ENCODE measurements at places on chromosomes 4 and X.
A peak's percentile ranks its signal among the peaks of the same experiment; 100 is the strongest.

- no peak for DNase-seq
These were observed 75.3 kb downstream of the ENPP6 start for GRCh38 chr4:184142121-184143000.

- DNase-seq = no peak
These were observed 77.4 kb upstream of the EFNB1 start for GRCh38 chrX:68751372-68751771.

DNA sequence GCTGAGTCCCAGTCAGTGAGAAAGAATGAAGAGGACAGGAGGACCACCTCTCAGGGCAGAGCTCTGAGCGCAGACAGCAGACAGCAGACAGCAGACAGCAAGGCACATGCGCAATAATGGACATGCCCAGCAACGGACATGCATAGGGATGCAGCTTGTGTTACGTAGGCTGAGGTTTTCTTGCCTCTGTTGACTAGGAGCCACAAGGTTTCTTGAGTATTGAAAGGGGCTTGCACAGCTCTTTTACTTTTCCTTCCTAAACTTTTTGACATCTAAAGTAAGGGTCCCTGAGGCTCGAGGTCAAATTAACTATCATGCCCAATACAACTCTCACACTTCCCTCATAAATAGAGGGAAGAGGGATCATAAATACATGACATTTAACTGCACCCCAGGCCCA is at the start of gene PAGE3:
Gene PAGE3, minus strand, starts transcription at position 101 of the 400 bp plus-strand sequence. CDS start 1,013 bp downstream, outside the sequence.
- no peak for DNase-seq

GRCh38 chrX:31658360-31658759 is 586.5 kb upstream of the FTHL17 start:
- DNase-seq = peak; percentile 51

- peak; percentile 84 for DNase-seq
These were observed 39.2 kb downstream of the SGMS2 start for GRCh38 chr4:107863850-107864371.

- peak; percentile 86 for DNase-seq
These were observed 741 bp downstream of the SPATA18 start for GRCh38 chr4:52051615-52052474.

GRCh38 chrX:13670197-13670596 is 17.3 kb downstream of the TCEANC start:
- DNase-seq = no peak

DNA sequence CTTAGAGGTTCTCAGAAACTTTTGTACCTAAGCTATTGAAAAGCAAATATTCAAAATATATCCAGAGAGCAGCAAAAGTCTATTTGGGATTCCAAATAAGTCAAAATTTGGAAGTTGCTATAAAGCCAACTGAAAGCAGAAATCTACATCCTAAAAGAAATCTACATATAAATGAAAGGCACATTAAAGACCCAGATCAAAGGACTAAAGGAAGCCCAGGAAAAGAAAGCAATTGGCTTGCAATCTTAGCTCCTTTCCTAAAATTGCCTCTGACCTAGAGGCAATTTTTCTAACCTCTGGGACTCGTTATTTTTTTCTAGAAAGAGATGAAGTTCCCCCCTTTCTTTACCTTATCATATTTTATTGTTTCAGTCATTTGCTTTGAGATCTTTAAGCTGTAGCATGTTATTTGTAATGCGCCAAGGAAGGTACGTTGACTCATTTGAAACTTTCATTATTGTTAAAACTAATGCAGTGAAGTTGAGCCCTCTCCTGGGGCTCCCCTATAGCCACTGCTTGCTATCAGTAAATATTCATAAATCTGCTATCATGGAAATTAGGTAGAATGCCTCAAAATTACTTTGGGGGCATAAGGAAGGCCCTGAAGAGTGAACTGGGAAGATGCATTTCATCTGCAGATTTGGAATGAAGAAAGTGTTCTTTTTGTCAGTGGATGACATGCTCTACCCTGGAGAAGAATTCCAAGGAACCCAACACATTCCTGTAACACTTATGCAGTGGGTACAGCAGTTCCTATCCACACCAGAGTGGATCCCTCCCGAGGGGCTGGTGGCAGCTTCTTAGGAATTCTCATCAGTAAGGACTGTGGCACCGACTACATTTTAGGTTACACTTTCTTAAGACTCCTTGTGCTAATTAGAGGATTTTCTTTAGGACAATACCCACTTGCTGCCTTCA is 177.8 kb upstream of the IGFBP7 start:
- DNase-seq = no peak

DNA sequence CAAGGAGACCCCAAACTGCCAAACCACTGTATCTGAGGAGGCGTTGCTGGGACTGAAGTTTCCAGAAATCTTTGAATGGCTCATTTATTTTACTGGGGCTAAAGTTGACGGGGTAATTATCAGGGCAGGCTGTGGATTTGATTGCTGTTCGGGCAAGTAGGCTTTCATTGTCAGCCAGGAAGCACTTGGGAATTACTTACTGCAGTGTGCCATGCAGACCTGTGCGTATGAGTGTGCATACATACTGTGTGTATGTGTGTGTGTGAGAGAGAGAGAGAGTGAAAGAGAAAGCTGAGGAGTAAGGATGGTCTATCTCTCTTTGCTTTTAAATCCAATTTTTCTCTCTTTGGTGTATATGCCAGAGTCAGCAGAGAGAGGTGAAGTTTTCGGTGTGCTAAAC is 122.7 kb downstream of the NPNT start:
- no peak for DNase-seq

GRCh38 chr4:151316645-151317044 is 8.8 kb downstream of the SH3D19 start:
- DNase-seq = no peak

DNA sequence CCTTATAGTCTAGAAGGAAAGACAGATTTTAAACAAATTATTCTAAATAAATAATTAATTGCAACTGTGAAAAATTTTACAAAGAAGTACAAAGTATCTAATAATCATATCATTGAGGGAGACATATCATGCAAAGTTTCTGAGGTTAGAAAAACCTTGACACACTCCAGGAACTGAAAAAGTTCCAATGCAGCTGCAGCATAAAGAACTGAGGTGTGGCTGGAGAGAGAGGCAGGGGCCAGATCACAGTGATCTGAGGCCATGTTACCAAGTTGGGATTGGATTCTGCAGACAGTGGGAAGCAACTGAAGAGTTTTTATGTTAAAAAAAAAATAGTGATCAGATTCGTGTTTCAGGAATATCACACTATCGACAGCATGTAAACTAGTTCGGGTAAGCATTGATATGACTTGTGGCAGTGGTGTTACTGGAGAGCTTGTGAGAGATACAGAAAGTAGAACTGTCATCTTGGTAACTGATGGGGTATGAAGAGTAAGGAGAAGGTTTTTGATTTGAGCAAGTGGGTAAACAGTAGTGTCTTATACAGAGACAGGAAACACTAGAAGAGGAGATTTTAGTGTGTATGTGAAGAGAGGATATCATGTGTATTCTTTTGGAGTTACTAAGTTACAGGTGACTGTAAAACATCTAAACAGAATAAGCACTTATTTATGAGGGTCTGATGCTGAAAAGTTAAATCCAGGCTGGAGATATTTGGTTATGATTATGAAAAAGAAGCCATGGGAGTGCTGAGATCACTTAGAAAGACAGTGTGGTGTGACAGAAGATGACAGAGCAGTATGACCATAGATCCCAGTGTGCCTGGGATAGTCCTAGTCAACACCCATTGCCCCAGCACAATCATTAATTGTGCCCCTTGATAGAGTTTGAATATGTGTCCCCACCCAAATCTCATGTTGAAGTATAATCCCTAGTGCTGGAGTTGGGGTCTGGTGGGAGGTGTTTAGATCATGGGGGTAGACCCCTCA is 15.6 kb upstream of the SPRY1 start:
- DNase-seq = no peak

- no peak for DNase-seq
These were observed 22.8 kb downstream of the MFAP3L start for GRCh38 chr4:170003071-170004070.

- DNase-seq = peak; percentile 14
These were observed 65.6 kb downstream of the BANK1 start for GRCh38 chr4:101856149-101856548.

- no peak for DNase-seq
These were observed 50.9 kb downstream of the CORIN start for GRCh38 chr4:47786958-47787370.

DNA sequence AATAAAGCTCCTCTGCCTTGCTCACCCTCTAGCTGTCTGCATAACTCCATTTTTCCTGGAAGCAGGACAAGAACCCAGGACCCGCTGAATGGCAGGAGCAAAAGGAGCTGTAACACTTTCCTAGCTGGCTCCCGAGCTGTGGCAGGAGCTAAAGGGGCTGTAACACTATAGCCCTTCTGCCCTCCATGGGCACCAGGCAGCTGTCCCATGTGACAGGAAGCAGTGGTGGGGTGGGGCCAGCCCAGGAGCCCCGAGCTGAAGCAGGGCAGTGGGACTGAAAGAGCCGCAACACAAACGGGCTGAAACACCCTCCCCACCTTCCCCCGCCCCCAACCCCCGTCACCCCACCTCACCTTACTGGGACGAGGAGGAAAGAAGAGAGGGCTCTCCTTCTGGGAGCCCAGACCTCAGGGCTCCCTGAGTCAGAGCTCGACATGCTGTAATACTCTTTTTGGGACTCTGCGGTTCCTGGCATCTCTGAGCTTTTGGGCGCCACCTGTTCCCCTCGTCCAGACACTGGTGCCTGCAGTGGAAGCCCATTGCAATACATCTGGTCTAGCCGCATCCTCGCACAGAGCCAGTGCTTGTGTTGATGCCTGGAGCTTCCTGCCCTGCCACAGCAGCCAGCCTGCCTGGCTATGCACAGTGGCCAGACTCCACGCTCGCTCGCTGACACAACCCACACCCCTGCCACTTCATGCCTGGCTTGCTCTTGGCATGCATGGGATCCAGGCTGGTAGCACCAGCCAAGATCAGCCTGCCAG is 39.4 kb downstream of the PPM1K start:
- peak; percentile 32 for DNase-seq

- no peak for DNase-seq
These were observed 1.5 kb downstream of the GRSF1 start for GRCh38 chr4:70838204-70838603.

DNA sequence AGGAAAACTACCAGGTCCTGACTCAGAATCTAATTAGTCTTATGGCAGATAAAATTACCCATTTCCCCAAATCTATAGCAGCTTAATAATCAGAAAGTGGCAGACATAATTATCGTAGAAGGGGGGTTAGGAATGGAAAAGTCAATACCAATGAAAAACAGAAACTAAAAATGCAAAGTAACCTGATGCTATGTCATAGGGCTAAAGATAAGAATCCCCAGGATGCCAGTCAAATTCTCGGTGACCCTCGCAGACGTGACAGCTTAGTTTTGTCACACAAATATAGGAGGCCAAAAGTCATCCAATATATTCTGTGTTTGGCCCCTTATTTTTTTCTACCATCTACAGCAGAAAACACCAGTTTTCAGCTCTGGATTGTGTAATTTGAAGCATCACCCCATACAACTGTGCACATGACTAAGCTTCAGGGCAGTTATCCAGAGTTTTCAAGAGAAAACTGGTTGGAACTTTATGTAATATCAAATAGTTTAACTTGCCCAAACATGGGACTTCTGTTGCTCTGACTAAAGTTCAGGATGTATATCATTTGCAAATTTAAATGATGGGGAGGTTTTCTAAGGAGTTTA is 30.9 kb downstream of the RASSF6 start:
- DNase-seq = no peak

DNA sequence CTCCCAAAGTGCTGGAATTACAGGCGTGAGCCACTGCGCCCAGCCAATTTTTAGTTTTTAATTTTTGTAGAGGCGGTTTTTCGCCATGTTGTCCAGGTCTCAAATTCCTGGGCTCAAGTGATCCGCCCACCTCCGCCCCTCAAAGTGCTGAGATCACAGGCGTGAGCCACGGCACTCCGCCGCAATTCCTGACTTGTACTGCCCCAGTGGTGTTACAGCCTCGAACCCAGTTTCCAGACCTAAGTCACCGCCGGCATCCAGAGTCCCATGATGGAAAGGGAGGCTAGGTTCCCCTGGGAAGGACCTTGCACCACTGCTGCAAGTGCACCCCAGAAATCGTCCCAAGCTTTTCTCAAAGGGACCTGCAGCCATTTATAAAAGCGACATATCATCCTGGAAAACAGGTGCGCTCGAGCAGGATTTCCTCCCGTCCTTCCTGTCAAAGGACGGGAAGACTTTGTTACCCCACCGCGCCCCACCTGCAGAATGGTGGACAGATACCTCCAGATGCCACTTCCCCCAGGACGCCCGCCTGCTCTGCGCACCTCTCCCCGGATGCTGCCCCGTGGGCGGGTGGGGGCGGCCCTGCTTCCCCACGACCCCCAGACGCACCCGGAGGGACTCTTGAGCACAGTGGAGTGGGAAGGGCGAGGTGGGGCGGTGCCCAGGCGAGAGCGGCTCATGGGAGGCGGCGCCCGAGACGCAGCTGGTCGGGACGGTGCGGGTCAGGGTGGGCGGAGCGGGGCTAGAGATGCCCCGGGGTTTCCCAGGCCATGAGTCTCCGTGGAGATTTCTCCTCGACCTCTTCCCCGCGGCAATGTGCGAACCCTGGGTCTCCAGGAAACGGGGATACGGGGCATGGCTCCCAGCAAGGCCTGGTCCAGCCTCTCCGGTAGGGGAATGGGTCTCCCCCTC is 947 bp upstream of the RPL10 start:
- DNase-seq = peak; percentile 79

- no peak for DNase-seq
These were observed 369.3 kb downstream of the FBXW7 start for GRCh38 chr4:152166567-152166966.

DNA sequence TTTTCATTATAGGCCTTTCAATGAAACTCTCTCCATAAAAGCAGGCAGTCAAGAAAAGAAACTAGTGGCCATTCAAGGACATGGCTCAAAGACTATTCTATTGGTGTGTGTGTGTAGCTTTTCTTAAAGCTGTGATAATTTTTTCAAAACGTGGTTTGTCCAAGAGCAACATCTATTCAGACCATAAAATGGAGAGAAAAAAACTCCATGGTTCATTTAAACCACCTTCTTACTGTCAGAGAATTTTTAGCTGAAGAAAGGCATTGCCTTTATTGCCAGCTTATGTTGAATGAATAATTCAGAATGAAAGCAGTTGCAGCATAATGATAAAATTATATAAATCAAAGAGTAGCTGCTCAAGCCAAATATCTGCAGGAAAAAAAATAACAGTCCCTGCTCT is 325.5 kb downstream of the PCDH18 start:
- no peak for DNase-seq

DNA sequence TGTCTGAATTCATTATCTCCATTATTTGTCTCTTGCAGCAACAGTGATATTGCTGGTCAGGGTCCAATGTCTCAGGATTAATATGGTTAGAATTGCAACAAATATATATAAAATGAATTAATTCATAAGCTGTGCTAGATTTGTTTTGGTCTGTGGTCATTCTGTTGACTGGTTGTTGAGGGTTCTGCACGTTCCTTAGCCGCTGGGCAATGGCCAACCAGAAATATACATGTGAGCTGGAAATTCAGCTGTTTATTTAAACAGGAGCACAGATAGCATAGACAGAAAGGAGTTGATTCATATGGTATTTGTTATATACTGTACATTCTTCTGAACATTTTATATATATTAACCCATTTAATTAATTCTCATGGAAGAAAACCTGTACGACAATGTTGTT is 100.8 kb downstream of the RPA4 start:
- no peak for DNase-seq

Measured in kidney tubule cell (primary cell).